ENCODE measurements at places on chromosomes 1 and 21. TPM values are rescaled to one million over a fixed set of nuclear protein-coding genes. Genes with fewer than 3 reads are reported as not detected.

DNA sequence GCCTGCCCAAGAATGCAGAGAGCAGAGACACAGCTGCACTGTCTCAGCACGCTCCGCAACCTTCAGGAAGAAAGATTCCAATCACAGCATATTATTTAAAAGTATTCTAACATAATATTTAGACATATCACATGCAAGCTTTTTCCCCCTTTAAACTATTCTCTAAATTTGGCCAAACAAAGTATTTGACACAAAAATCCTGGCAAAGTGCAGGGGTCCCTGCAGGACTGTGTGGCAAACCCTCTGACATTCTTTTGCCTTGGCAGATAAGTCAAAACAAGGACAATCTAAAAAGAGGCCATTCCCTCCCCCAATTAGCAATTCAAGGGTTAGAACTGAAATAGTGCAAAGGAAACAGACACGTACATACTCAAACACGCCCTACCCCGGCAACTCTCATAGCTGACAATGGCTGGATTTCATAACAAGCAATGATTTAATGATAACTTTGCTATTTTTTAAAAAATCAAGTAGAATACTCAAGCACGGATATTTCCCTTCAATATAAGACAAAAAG is 225.3 kb downstream of the MRPL39 start:
- H3K4me3 ChIP-seq: no peak overlapping the region
- DNase-seq: no peak
- H3K36me3 ChIP-seq: no peaks in the 10 kb centered on the region
- peaks cover 4% of the 10 kb centered on the region for H3K4me1 ChIP-seq
- peaks cover 6% of the 10 kb centered on the region for H3K27me3 ChIP-seq

DNA sequence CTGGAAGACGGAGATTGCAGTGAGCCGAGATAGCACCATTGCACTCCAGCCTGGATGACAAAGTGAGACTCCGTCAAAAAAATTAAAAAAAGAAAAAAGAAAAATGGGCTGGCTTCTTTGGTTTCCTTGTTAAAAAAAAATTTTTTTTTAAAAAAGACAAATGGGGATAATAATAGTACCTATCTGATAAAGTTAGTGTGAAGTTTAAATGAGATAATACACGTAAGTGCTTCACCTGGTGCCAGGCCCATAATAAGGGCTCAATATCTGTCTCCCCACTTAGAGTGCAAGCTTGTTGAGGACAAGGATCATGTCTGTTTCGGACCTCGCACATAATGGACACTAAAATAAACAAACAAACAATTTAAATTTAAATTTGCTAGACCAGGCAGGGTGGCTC is 30.0 kb upstream of the HTR1D start:
- no peak overlapping the region for H3K4me3 ChIP-seq
- H3K36me3 ChIP-seq: no peaks in the 10 kb centered on the region
- H3K27me3 ChIP-seq: no peaks in the 10 kb centered on the region
- no peak for DNase-seq
- no peak overlapping the region for H3K27ac ChIP-seq
- peaks cover 9% of the 10 kb centered on the region for H3K4me1 ChIP-seq

SLC9C2 gene
- total RNA-seq: 0.93 TPM

CREB3L4 gene
- total RNA-seq: 31.1 TPM

DNA sequence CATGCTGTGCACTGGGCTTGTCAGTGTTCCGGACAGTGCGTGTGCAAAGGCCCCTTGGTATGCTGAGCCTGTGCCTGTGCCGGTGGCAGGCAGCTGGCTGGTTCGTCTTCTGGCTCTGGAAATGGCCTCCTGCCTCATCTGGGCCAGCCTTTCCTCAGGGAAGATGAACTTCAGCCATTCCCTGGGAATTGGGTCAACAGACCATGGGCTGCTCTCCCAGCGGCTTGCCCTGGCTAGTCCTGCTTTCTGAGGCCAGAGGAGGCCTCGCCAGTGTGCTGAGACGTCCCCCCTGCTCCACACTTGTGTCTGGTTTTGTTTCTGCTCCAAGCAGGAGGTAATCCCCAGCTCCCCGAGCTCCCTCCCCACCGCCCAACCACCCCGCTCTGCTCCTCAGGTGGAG is 32.6 kb upstream of the RD3 start:
- H3K4me1 ChIP-seq: peaks cover 2% of the 10 kb centered on the region
- H3K36me3 ChIP-seq: no peaks in the 10 kb centered on the region
- no peak for DNase-seq
- peaks cover 4% of the 10 kb centered on the region for H3K27me3 ChIP-seq
- H3K4me3 ChIP-seq: no peak overlapping the region

- peak overlapping the region; percentile 90 for H3K27ac ChIP-seq
- H3K4me3 ChIP-seq: peak overlapping the region; percentile 86
- peaks cover 2% of the 10 kb centered on the region for H3K27me3 ChIP-seq
- H3K36me3 ChIP-seq: peaks cover 4% of the 10 kb centered on the region
- DNase-seq: peak; percentile 64
These were observed 1.2 kb downstream of the LMNA start for GRCh38 chr1:156115514-156116374.

A3GALT2 gene
- 0.58 TPM for total RNA-seq

GRCh38 chr1:241963722-241964121 is 6.2 kb downstream of the BECN2 start:
- no peaks in the 10 kb centered on the region for H3K27me3 ChIP-seq
- DNase-seq: no peak
- H3K4me1 ChIP-seq: no peaks in the 10 kb centered on the region
- H3K27ac ChIP-seq: no peak overlapping the region
- H3K4me3 ChIP-seq: no peak overlapping the region

DNA sequence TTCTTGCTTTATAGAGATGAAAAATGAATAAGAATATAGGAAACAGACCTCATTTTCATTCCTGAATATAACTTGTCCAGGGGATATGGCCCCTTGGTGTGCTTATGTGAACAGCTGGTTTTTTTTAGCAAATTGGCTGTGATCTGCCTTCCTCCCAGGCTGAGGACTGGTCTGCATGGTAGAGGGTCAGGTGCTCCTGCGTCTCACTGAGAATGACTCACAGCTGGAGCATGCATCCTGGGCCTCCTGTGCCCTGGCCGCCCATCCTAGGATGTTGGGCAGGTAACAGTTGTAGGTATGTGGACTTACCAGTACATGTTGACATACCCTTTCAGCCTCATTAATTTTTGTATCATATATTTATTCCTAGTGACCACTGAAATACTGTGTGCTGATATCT is 29.8 kb downstream of the AGT start:
- H3K36me3 ChIP-seq: peaks cover 49% of the 10 kb centered on the region
- H3K4me1 ChIP-seq: peaks cover 23% of the 10 kb centered on the region
- no peak for DNase-seq
- no peak overlapping the region for H3K4me3 ChIP-seq

PRDM16 gene
- 1.2 TPM for total RNA-seq

DNA sequence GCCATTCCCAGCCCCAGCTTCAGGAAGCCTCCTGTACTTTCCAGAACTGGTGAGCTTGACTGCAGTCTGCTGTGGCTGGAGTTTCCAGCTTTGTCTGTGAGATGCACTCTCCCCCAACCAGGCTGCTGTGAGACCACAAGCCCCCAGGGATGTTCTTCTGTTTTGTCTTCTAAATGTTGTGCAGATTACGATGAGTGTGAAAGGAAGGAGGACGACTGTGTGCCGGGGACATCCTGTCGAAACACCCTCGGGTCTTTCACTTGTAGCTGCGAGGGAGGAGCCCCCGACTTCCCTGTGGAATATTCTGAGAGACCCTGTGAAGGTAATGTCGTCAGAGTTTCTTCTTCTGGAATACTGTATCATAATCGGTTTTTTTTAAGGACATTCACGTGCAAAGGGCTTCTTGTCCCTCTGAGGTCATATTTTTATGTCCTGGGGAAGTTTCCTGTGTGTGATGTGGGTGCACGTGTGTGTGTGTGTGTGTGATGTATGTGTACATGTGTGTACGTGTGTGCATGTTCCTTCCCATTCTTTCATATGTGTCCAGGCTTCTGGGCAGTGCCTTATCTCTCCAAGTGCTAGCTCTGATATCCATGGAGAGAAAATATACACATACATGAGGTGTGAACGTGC is 49.9 kb downstream of the UMODL1 start:
- no peak overlapping the region for H3K27ac ChIP-seq
- no peaks in the 10 kb centered on the region for H3K36me3 ChIP-seq
- H3K4me1 ChIP-seq: peaks cover 16% of the 10 kb centered on the region
- H3K27me3 ChIP-seq: peaks cover 46% of the 10 kb centered on the region

- H3K27me3 ChIP-seq: no peaks in the 10 kb centered on the region
- DNase-seq: no peak
- H3K4me3 ChIP-seq: no peak overlapping the region
- H3K4me1 ChIP-seq: peaks cover 7% of the 10 kb centered on the region
These were observed 95.5 kb upstream of the IVNS1ABP start for GRCh38 chr1:185412385-185413087.

DNA sequence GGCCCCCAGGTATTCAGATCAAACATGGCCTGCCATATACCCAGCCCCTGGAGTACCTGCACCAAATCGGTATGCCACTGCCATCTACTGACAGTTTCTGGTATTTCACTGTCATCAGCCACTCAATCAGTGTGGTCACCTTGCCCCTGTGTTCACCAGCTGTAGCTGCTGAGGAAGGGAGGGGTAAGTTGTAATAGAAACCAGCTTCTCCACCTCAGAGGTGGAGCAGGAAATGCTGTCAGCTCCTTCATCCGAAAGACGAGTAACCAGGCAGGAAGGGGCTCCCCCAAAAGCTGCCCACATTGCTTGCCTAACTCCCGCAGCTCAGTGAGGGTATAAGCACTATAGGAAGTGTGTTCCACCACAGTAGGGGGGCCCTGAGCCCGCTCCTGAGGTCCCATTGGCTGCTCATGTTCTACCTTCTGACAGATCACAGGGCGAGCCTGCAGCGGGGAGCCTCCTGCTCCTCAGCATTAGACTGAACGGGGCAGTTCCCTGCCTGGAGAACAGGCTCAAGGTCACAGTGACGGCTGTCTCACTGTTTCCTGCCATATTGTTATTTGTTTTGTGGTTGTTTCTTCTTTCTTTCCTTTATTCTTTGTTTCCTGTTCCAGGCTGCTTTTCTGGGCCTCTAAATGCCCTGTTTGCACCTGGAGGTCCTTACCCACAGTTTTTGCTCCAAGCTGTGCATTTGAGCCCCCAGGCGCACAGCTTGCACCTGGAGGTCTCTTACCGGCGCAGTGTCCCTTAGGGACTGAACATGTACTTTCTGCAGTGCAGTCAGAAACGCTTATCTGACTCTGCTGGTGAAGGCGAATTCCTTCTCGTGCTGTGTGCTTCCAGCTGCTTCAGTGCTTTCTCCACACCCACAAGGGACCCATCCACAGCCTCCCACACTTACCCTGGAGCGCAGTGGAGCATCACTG is 1638.3 kb downstream of the MRPL39 start:
- no peaks in the 10 kb centered on the region for H3K36me3 ChIP-seq
- H3K4me1 ChIP-seq: no peaks in the 10 kb centered on the region
- no peak for DNase-seq
- H3K27me3 ChIP-seq: peaks cover 2% of the 10 kb centered on the region
- no peak overlapping the region for H3K27ac ChIP-seq
- H3K4me3 ChIP-seq: no peak overlapping the region

KRTAP26-1 gene
- total RNA-seq: not detected

DNA sequence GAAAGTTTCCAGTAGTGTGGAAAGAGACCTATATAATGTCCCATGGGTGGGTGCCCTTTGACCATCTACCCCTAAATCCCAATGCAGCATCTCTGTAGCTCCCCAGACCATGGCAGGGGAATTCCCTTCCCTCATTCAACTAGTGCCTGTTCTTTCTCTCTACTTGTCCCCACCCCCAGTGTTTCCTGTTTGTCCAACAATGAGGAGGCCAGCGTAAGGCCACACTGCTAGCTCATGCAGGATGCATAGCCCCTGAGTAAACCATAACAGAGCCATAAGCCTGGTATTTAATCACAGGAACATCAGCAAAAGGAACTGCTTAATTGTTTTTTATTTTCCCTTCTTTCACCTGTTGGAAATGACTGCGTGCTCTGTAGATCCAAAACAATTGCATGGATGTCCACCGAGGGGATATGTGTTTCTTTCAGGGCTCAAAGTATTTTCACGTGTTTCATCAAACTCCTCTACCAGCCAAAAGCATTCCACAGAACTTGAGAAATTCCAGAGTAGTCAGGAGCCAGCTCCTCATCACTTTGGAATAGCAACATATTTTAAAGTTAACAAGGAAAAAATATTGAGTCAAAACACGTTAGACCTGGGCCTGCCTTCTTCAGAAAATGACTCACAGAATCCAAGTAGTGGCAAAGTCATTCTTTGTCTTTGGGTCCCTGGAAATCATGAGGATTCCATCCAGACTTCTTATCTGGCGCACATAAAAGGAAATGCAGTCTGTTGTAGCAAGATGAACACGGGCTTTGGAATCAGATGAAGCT is 162.5 kb upstream of the SGIP1 start:
- peaks cover 15% of the 10 kb centered on the region for H3K4me1 ChIP-seq
- H3K4me3 ChIP-seq: no peak overlapping the region
- peaks cover 59% of the 10 kb centered on the region for H3K36me3 ChIP-seq
- peak overlapping the region; percentile 30 for H3K27ac ChIP-seq
- H3K27me3 ChIP-seq: no peaks in the 10 kb centered on the region

- H3K27me3 ChIP-seq: no peaks in the 10 kb centered on the region
- no peak overlapping the region for H3K4me3 ChIP-seq
- no peak for DNase-seq
These were observed 31.7 kb downstream of the OPTC start for GRCh38 chr1:203525685-203526084.

Measured in mesothelial cell of epicardium (in vitro differentiated cells).